ENCODE measurements at places on chromosomes 11 and 22.

- DNase-seq, result no peak
Observed at GRCh38 chr11:130159657-130160497, at the start of gene ST14. Gene ST14 (plus strand): TSS chr11:130159782. CDS start chr11:130159980, 198 bp downstream.

DNA sequence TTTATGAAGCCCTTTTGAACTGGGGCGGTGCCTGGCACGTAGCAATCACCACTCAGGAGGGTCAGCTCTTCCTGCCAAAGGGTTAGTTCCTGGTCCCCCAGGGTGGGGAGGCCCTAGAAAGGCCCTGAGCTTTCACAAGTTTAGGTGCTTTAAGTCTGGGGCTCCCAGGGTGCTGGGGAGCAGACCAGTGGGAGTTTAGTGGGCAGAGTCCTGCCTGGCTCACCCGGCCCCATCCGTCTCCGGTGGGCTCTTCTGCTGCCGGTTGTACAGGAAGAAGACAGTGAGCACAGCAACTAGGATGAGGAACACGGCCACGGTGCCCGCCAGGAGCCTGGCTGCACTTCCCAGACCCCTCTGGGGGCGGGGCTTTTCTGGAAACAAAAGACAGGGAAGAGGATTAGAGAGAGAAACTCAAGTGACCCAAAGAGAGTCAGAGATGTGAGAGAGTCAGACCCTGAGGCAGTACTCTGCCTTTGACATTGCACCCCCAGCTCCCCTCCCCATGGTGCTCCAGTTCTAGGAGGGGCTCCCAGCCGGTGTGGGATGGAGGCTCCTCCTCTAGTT, 89.3 kb downstream of the NECTIN1 start:
- DNase-seq, result no peak

GRCh38 chr11:76073724-76074123, 132.6 kb downstream of the WNT11 start:
- no peak for DNase-seq

GRCh38 chr11:47850337-47850736, 2.2 kb upstream of the NUP160 start:
- DNase-seq, result no peak

DNA sequence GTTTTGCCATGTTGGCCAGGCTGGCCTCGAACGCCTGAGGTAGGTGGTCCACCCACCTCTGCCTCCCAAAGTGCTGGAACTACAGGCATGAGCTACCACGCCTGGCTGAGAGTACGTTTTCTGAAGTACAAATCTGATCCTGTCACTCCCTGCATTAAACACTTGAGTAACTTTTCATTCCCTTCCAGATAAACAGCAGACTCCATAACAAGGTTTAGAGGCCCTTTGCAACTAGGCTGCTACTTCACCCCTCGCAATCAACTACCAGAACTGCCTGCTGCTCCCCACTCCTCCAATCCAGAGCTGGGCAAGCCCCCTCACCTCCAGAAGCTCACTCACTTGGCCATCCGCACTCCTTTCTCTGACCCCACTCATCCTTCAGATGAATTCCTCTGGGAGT, 1.5 kb downstream of the KCTD14 start:
- DNase-seq, result no peak

- no peak for DNase-seq
Observed at GRCh38 chr11:115194802-115195110, 309.5 kb downstream of the CADM1 start.

DNA sequence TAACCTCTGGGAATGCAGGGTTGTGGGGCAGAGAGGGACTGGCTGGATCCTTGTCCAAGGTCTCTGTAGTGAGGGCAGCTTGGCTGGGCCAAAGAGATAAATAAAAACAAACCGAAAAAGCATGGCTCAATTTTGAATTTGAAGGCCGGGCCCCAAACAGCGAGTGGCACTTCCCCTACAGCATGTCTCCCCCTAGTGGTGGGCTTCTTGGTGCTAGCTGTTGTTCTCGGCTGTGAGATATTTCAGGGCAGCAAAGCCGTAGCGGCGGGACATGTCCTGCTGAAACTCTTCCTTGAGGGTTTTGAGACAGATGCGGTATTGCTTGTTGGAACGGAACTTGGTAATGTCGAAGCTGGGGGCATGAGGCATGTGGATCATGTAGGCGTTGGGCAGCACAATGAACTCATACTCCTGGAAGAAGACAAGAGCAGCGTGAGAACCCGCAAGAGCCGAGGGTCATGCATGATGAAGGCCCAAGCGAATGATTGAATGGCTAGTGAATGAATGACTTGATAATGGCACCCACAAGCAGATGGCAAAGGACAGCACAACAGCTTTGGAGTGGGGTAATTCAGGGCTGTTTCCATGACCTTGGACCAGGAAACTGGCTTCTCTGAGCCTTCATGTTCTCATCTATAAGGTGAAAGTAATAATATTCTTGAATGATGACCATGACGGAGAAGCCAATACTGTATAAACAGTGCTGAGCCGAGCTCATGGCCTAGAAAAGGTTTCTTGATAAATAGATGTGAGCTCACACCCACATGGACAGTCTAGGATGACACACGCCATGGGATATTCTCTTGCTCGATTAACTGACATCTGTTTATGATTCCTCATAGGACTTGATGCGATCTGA, 216.3 kb upstream of the SYN3 start:
- DNase-seq, result no peak

GRCh38 chr11:74320538-74320937, 9.1 kb upstream of the P4HA3 start:
- DNase-seq, result no peak

DNA sequence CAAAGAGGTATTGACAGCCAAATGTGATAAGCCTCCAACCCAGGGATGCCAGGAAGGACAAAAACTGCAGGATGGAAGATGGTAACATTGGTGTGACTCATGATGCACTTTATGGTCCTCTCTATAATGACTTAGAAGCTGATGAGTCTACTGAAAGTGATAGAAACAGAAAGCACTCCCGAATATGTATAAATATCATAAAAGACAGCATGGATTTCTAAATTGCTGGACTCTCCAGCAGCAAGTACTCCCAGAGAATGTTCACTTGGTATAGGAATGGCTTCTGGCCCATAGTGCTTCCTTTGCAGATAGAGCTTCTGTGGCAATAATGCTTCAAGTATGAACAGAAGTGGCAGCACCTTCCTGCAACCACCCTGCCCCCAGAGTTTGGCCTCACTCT, at the start of gene OR52B2:
OR52B2 (minus strand) TSS at position 101 of the 400 bp plus-strand sequence; CDS start at position 101, 0 bp downstream.
- no peak for DNase-seq

DNA sequence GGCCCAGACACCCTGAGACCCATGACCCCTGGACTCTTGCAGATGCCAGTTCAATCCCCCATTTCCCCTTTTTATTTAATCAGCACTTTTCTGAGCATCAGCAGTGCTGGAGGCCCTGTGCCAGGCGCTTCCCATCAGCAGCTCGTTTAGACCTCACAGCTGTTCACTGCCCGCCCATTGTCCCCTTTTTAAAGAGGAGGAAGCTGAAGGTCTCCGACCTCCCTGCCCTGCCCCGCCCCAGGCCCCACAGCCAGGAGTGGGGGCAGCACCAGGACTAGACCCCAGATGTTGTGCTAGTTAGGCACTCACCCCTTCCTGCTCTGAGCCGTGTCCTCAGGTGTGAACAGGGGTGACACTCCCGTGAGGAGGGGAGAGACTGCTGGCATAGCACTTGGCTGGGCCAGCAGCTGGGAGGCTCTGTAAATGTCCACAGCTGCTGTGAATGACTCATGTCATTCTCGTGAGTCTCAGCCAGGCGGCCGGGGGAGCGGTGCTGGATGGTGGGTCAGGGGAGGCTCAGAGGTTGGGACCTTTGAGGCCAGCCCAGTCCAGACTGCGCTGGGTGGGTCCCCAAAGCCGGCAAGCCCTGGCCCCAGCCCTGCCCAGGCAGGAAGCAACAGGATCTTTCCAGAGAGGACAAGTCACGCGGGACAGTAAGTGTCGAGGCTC, 19.9 kb downstream of the EMID1 start:
- DNase-seq, result no peak

DNA sequence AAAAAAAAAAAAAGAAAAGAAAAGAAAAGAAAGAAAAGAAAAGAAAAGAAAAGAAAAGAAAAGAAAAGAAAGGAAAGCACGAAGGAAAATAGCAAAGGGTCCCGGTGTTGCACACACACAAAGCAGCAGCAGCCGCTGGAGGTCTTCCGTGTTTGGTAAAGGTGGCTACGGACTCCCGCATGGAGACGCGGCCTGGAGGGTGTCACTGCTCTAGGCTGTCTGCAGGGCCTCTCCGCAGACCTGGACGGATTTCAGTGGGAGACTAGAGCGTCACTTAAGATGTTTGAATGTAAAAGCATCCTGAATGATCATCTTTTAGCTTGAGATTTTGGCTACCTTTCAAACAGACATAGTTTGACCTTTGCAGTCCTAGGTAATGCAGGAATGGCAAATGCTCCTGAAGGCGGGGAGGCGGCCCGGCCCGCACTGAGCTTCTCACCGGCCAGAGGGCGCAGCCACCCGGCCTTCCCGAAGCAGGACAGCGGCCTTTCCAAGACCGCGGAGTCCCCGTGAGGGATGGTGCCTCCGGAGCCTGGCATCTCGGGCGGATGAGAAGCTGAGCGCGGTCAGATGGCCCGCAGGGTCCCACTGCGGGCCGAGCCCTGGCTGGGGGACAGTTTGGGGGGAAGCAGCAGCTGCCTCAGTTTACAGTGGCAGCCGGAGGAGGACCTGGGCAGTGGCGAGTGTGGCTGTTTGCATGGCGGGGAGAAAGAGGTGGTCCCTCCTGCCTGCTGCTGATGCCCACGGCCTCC, 18.5 kb downstream of the KRTAP5-5 start:
- no peak for DNase-seq

GRCh38 chr11:118226781-118227180, 2.0 kb upstream of the JAML start:
- DNase-seq, result no peak

DNA sequence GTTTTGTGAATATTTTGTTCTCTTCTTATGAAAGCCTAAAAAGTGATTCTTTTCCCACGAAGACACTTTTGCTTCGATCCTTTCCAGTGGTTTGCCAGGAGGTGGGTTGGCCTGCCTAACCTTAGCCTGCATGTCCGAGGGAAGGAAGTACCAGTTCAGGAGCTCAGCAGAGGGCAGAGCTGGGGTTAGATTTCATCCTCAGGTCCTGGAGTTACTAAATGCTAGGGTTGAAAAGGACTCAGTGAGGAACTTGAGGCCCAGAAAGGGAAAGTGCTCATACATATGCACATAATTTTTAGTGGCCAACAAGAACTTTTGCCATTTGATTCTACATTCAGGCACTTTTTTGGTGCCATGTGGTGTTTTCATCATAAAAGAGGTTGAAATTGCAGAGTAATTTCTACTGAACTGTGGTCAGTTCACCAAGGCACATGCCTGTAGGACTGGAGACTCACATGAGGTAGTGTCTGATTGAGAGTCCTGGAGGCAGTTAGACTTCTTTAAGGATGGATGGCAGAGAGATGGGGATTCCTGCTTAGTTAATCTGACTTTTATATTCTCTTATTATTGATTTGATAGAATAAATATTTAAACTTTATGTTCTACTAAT, 36.7 kb downstream of the NCAM1 start:
- no peak for DNase-seq

DNA sequence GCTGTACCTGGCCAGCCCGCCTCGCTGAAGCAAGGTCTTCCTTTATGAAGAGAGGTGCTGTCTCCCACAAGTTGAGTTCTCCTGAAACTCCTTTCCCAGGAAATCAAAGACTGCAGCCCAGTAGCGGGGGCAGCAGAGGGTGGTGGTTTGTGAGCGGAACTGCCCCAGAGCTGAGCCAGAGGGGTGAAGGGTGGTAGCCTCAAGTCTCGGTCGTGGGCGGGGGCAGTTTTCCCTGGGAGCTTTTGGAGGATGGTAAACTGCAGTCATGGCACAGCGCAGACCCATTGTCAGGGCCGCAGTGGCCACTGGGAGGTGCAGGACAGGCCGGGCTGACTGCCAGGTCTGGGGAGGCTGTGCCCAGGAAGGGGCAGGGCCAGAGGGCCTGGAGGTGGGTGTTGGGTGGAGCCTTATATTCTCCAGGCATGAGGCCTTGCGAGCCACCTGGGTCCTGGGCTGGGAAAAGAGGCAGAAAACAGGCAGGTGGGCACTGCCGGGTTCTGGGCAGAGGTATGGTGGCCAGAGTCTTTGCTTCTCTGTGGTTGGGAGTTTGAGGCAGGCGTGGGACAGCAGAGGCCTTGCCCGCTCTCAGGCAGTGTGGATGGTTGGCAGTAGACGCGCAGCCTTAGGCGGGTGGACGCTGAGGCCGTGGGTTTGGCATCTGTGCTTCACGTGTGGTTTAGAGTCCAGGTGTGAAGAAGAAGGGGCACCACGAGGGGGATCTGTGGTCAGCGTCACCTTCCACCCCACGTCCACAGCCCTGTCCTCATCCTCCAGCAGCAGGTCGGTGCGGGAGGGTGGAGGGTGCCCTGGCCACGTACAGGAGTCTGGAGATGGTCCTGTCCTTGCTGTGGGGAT, 1176.4 kb downstream of the BRD1 start:
- no peak for DNase-seq

DNA sequence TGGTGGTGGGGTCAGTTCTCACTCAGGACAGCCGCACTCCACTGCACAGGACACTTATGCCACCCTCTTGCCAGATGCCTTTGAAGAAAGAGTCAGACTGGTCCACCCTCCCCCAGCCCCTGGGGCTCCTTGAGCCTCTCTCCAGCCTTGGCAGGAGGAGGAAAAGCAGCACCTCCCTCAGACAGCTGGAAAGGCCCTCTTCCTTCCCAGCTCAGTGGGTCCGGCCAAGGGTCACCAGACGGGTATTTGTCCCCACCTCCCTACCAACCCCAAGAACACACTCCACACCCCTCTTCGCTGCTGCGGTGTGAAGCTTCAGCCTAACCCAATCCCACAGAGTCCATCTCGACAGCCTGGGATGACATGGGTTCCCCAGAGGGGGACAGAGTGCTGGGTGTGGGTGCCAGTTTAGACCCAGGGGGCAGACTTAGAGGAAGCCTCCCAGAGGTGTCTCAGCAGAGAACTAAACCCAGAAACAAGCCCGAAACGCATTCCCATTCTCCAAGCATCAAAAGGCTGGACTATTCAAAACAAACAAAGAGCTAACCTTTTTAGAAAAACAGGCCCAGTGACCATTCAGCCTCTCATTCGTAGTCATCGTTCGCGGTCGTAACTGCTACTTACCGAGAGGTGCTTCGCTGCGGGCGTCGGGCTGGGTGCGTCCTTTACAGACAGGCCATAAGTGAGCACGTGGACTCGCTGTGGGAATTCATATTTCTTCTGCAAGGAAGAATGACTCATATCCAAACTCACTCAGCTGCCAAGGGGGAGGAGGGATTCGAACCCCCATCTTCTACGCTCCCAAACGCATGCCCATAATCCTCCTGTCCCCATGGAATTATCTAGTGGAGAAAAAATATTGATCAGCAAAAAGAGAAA, 57.5 kb upstream of the ANO1 start:
- no peak for DNase-seq

- no peak for DNase-seq
Observed at GRCh38 chr22:48245196-48245485, 1482.7 kb downstream of the TBC1D22A start.

- no peak for DNase-seq
Observed at GRCh38 chr22:23250056-23250784, 69.9 kb downstream of the BCR start.

DNA sequence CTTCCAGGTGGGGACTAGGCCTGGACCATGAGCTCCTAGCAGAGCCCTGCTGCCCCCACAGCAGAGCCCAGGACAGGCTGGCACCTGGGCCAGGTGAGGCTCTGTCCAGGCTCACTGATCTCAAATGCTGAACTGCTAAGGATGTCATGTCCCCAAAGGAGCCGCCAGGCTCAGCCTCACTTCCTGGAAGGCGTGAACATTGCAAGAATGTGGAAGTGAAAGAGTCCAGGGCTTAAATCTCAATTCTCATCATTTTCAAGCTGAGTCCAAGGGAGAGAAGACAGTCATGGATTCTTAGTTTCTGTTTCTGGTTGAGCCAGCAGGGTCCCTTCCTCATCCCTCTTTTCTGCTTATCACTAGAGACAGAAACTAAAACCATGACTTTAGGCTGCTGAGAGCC, 5.0 kb downstream of the ASCL2 start:
- DNase-seq, result no peak

Measured in T-helper 9 cell (primary cell).